ENCODE measurements at places on chromosomes 2 and 18.

- DNase-seq: no peak
Measured at GRCh38 chr18:29003194-29003593, 826.3 kb upstream of the CDH2 start.

- no peak for DNase-seq
Measured at GRCh38 chr2:235773188-235773928, 279.5 kb downstream of the AGAP1 start.

DNA sequence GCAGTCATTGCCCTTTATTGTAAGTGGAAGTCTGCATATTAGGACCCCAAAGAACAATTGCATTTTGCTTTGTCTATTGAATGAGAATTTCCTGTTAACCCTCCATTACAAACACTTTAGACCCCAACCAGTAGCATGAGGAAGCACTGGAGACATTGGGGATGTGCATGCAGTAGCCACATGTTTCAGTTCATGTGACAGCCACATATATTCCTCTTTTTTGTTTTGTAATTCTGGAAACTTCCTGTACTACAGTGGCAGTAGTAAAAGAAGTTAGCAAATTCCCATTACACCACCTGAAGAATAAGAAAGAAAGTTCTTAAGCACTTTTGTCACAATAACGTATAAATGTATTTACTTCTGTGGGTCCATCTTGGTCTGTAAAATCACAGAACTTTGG lies 281.1 kb upstream of the SLC14A2 start:
- no peak for DNase-seq

DNA sequence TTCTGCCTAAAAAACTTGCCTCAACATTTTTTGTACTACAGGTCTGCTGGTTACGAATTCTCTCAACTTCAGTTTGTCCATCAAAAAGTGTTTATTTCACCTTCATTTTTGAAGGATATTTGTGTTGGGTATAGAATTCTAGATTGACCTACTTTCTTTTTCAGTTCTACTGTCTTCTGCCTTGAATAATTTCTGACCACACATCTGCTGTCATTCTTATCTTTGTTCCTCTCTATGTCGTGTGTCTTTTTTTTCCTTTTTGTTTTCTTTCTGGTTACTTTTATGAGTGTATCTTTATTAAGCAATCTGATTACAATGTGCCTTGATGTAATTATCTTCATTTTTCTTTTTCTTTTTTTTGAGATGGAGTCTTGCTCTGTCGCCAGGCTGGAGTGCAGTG lies 25.3 kb downstream of the ADCY3 start:
- no peak for DNase-seq

DNA sequence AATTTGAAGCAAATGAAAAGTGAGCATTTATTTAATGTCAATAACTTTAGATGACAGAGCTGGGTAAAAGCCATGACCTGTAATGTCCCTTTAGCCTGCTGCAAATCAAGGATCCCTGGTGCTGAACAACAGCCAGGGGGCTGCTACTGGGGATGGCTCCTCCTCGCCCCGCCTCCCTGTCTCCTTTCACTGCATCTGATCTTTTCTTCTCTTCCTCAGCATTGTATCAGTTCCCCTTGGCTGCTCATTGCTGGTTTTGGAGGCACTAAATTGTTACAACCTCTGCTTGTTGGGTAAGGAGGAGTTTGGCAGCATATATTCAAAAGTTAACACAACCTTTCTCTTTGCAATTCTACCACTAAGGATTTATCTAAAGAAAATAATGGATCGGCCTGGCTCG lies 236.3 kb upstream of the ID2 start:
- DNase-seq: no peak

GRCh38 chr2:61993422-61994024 lies 88.0 kb downstream of the COMMD1 start:
- no peak for DNase-seq

DNA sequence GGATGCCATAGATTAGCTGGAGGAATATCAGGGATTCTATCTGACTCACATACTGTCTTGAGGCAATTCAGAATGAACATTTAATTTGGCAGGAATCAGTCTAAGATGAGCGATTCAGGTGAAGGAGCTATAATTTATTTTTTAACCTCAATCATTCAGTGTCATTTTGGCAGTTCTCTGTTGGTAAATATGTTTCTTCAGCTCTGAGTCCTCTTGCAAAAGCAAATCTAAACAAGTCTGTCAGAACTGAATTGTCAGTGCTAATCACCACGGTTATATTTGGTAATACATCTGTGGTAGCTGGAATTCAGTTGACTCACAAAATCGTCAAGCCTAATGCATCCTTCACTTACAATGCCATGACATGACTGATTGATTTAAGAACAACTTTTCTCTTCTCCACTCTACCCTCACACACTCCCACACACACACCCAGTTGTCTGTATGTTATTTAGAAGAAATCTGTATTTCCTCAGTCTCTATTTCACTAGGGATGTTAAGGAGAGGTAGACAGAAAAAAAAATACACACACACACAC lies 516.6 kb upstream of the NXPH2 start:
- no peak for DNase-seq

DNA sequence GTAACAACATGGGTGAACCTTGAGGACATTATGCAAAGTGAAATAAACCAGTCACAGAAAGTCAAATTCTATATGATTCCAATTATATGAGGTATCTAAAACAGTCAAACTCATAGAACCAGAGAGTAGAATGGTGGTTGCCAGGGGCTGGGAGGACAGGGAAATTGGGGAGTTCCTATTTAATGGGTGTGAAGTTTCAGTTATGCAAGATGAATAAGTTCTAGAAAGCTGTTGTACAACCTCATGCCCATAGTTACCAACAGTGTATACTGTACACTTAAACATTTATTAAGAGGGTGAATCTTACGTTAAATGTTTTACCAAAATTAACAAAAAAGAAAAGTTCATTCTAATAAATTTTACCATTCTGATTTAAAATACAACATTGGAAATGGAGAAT lies 92.7 kb upstream of the WDSUB1 start:
- no peak for DNase-seq

DNA sequence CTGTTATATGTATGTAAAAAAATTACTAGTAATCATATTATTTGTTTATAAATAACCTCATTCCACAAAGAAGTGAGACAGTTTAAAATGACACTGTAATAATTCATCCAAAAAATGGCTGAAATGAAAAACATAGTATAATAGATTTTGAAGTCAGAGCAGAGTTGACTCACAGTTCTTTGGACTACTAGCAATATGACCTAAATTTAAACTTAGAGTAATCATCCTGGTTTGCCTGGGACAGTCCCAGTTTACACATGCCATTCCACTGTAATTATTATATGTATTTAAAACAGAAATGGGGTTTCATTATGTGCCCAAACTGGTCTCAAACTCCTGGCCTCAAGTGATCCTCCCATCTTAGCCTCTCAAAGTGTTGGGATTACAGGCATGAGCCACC lies 48.3 kb downstream of the CCDC88A start:
- no peak for DNase-seq

GRCh38 chr2:40752796-40753195 lies 300.9 kb upstream of the SLC8A1 start:
- no peak for DNase-seq

GRCh38 chr18:7290077-7290476 lies 59.2 kb downstream of the LRRC30 start:
- no peak for DNase-seq

- no peak for DNase-seq
Measured at GRCh38 chr2:159187106-159187505, 99.4 kb downstream of the WDSUB1 start.

DNA sequence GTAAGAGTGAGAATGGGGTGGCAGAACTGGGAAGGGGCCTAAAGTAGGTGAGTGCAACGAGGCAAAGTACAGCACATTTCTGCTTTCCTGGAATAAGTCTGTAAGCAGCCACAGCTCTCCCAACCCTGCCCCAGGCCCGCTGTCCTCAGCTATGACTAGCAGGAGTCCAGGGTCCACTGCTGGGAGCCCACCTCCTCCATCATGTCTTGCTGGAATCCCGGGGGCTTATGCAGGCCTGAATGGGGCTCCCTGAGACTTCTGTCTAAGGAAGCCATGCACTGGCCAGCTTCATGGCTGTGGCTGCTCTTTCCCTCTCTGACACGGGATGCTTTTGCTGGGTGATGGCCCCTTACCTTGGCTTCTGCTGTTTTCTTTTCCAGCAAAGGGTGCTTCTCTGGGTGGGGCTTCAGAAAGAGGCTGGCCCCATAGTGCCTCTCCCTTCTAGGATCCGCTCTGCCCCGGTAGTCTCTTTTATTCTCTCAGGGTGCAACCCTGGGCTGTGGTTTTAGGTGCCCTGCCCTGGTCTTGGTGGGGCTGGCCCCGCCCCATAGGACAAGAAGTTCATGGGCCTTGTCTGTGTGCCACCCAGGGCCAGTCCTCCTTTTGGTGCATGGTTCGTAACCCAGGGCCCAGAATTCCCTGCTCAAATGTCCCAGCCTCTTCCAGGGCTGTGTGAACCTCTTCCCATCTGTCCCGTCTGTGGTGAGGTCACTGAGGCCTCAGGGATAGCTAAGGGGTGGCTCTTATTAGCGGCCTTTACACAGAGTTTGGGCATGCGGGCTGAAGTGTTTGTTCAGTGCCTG lies 33.8 kb upstream of the POLE4 start:
- no peak for DNase-seq

GRCh38 chr2:226489775-226490541 lies 309.7 kb downstream of the IRS1 start:
- DNase-seq: no peak

DNA sequence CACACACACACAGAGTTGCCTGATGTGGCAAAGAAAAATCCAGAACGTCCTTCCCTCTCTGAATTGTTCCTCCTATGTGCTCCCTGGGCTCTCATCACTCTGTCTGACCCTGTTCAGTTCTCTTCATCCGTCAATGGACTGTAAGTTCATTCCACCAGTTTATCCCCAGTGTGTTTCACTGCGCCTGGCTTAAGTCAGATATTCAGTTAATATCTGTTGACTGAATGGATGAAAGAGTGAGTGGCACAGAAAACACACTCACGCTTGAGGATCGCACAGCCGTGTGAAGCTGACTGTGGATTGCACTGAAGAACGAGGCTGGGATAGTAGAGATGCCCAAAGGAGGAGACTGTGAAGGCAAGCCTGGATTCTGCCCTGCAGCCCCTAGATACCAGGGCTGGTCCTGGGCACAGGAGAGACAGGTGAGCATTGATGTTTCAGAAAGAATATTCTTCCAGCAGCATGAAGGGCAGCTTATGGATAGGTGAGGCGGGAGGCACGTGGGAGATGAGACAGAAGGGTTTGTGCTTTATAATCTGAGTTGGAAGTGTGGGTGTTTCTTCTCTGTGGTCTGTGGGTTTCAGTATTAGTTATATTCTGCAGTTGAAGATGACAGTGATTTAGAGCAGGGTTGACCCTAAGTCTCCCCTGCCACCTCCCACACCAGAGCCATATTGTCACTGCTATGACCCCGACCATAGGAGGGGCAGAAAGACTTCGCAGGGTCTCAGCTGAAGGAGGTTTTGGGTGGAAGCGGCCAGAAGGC lies 129.9 kb downstream of the SOCS6 start:
- no peak for DNase-seq

- DNase-seq: no peak
Measured at GRCh38 chr2:217974389-217975005, 28.3 kb downstream of the TNS1 start.

DNA sequence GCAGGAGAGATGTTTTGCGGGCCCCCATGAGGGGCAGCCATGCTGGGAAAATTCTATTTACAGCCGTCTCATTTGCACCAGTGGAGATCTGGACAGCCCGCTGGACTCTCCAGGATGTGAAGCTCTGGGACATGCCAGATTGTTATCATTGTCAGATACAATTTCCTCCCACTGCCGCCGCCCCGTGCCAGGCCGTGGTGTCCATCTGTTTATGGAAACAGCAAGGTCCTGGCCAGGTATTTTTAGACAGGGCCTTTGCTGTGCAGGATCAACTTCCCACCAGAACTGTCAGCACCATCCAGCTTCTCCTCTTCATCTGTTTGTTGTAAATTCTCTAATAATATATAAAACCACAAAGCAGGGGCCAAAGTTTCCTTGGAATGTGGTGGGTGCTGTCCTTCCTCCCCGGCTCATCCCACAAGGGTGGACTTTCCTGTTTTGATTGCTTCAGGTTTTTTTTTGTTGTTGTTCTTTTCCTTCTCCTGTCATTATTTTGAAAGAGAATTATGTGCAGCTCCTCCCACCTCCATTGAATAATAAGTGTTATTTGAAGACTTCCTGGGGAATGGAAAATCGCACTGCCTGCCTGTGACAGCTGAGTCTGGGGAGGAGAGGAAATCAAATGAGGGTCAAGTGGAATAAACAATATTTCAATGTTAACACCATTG lies 398.1 kb downstream of the TNS1 start:
- no peak for DNase-seq

DNA sequence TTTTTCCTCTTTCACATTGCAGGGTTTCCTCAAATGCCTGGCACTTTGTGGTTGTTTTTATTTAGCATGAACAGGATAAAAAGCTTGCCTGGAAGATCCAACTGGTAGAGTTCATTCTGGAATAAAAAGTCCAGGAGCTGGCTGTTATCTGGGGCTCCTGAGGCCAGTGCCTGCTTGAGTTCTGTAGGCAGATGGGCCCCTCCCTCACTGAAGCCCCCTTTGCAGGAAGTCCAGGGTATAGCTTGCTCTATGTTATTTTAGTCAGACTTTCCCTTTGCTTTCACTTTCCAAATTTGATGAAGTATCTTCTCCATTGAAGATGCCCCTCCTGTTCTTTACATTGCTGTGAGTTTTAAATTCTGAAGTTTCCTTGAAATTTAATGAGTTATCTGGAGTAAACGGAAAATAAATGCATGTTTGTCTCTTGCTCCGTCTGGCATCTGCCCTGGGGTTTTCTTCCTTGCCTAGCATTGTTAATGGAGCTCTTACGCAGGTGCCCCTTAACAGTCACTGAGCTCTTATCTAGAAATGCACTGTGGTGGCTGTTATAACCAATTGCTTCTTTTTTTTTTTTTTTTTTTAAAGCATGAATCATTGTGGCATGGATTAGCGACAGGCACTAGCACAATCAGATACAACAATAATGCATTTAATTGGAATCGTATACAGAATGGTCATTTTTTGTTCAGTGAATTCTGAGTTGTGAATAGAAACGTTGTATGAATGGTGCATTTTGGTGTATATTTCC lies 27.0 kb upstream of the LPIN1 start:
- no peak for DNase-seq

- DNase-seq: no peak
Measured at GRCh38 chr2:65053199-65053598, 3.0 kb upstream of the CEP68 start.
